ENCODE measurements at places on chromosomes 11 and 22.

GRCh38 chr11:1660111-1660867 is 30.7 kb downstream of the KRTAP5-5 start:
- DNase-seq = no peak

- DNase-seq = no peak
Observed at GRCh38 chr22:34161431-34162123, 241.3 kb upstream of the LARGE1 start.

DNA sequence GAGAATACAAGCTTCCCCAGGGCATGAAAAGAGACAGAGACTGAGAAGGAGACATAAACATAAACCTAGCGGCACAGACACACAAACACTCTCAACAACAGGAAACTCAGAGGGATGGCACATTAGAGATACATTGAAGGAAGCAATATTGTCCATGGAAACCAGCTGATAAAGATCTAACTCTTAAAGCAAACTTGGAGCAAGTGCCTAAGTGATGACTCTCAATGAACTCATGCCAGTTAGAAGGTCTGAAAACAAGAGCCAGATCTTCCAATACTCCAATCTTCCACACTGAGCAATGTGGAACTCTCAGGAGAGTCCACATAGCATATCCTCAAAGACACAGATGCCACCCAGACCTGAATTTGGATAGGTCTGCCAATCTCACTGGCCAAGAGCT is 168.8 kb upstream of the ISX start:
- peak; percentile 11 for DNase-seq

DNA sequence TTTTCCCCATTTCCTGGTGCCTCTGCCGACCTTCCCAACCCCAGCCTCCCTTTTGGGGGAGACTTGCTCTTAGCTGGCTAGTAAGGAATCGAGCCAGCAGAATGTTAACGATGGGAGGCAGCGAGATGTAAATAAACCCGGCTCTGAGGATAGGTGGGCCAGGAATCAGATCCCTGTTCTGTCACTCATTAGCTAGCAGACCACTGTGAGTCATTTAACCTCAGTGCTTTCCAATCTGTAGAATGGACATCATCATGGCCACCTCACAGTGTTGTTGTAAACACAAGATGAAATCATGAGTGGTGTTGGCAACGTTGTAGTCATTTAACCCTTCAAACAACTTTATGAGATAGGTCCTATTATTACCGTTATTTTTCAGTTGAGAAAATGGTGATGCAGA is 208.6 kb downstream of the KIRREL3 start:
- peak; percentile 39 for DNase-seq

GRCh38 chr22:37555029-37555428 is 5.3 kb upstream of the CDC42EP1 start:
- DNase-seq = no peak

- DNase-seq = no peak
Observed at GRCh38 chr11:83456075-83456474, 169.9 kb upstream of the CCDC90B start.

DNA sequence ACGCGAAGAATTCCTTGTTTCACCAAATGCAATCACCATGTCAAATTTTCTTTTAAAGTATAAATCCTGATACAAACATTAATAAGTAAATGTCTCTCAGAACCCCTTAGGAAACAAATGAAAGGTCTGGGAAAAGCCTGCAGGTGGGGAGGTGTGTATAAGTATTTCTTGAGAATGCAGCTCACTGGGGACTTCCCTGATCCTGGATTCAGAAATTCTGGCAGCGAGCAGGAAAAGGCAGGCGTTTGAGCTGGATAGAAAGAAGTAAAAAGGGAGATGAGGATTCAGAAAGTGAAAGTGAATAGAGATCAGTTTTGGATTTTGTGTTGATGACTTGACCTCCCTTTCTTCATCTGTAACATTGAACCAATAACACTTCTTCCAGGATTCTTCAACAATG is 68.3 kb upstream of the CTSC start:
- DNase-seq = no peak

DNA sequence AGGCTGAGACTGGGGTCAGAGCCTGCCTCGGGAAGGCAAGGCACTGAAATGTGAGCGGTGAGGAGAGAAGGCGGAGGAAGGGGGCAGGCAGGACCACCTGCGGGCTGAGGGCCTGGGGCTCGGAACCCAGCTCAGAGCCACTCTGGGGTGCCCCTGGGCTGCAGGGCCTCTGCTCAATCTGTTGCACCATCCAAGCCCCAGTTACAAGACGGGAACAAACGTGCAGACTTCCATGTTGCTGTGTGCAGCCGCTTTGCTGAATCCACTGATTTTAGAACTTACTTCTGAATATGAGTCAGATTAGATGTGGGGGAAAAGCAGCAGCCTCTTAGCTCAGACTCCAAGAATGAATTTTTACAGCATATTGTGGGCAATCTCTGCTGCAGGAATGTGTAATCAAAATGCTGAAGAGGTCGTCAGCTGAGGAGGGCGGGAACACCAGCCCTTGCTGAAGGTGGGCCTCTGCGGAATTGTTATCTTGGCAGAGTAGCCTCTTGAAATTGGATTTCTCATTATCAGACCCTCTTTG is 21.6 kb downstream of the PARVG start:
- DNase-seq = peak; percentile 79

- no peak for DNase-seq
Observed at GRCh38 chr22:44783581-44783980, 31.2 kb downstream of the ARHGAP8 start.

GRCh38 chr11:83361831-83362230 is 75.7 kb upstream of the CCDC90B start:
- no peak for DNase-seq

- peak; percentile 85 for DNase-seq
Observed at GRCh38 chr11:46865340-46865739, 19.3 kb upstream of the CKAP5 start.

DNA sequence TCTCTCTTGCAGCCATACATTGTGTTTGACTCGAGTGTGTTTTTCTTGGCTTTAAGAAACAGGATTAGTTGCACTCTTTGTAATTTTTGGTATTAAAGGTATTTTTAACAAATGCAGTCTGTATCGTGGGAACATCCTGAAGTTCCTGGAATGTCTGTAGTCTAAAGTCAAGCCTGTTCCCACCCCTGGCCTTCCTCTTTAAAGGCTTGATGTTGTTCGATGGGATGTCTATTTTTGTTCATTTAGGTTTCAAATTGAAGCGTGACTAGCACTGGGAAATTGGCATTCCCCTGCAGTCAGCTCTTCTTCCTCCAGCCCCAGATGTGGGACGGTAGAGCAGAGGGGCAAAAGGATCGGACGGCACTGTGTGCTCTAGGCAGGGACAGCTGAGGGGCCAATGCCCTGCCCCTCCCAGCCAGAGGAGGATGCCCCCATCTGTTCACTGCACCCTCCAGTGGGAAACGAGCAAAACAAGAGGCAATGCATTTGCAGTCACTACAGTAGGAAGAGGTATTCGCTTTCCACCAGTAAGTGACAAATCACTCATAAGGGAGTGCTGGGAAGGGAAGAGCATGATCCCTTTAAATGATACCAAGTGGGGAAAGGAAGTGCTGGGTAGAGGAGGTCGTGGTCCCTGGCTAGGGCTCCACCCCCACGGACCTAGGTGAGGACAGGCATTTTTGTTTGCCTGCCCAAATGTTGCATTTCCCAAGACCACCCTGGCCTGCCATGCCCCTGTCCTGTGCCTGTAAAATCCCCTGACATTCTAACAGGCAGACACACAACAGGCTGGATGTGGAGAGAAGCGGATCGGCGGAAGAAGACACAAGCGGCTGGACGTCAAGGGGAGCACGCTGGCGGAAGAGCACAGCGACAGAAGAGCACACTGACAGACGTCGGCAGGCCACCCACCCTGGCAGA is 47.4 kb upstream of the SEPTIN5 start:
- DNase-seq = peak; percentile 12

GRCh38 chr11:133163463-133164419 is 368.6 kb downstream of the OPCML start:
- peak; percentile 25 for DNase-seq

DNA sequence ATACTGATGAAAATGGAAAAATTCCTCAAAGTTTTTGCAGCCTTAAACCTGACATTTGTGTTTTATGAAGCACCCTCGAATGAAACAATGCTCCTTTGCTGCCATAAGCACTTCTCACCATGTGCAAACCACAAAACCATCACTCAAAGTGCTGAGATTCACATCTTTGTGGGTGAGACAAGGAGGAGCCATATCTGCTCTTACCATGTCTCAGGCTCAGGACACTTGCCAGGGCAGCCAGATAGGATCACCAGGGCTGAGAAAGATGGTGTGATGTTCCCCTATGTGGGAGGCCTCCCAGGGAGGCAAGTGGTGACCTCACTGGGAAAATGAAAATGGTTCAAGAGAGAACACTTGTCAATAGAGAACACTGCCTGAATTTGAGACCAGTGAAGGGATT is 120.4 kb downstream of the CCDC34 start:
- peak; percentile 100 for DNase-seq

DNA sequence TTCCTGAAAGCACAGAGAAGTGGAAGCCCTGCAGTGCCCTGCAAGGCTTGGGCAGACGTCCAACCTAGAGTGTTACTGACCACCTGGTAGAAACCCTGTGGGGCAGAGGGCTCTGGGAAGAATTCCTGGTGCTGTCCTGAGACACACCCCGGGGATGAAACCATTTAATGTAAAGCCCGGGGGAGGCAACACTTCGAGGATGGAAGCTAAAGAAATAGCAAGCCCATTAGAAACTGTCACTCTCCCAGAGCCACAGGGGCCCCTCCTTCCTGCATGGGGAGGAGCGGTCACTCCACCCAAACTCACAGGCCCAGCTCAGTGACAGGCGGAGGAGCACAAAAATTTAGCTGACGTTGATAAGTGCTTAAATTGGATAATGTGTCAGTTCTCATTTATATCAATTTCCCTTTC is 57.6 kb downstream of the NRXN2 start:
- no peak for DNase-seq

GRCh38 chr11:121091492-121092152 is 9.4 kb upstream of the TECTA start:
- no peak for DNase-seq

DNA sequence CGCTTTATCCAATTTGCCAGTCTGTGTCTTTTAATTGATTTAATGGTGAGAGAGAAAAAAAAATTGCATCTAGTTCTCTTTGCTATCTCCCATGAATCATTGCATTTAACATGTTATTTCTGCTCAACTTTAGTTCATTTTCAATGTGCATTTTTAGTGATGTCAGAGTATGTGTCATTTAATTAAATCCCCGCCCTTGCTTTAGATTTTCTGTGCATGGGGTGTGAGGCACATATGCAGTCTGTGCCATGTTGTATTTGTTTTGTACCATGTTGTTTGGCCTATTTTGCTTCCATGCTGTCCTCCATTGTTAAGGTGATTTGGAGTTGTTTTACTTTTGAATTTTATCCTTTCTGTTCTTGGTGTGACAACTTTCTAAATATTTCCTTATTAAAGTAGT is 8.3 kb upstream of the NCR3LG1 start:
- DNase-seq = no peak

DNA sequence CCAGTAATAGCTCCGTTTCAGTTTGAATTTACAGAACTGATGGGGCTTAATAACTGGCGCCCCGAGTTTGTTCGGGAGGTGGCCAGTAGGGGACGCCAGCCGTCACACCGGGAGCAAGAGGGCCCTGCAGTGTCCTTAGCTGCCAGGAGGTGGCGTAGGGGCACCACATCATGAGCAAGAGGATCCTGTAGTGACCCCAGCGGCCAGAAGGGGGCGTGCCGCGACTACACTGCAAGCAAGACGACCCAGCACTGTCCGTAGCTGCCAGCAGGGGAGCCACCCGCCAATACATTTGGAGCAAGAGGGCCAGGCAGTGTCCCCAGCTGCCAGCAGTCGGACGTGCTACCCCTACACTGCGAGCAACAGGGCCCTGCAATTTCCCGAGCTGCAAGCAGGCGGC is 663.7 kb upstream of the B3GAT1 start:
- DNase-seq = peak; percentile 21

DNA sequence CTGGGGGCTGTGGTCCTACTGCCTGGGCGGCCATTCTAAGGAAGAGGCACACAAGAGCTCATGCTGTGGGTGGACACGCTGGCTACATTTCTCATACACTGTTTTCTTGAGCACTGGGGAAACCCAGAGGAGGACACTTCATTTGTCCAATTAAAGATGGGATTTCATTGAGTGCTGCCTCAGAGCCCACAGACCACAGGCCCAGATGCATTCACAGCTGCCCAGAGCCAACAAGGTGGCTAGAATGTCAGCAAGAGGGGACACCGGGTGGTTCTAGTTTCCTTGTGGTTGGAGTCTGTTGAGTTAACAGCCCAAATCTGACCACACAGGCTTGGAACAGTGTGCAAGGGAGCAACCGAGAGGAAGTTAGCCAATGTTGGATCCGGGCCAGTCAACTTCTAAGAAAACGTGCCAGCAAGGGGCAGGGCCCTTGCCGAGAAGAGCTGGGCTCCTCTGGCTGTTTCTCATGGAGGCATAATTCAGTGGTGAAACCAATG is 35.0 kb upstream of the SORL1 start:
- DNase-seq = peak; percentile 96

All from fibroblast of lung (primary cell).